ENCODE measurements at places on chromosomes 16 and 17.

GRCh38 chr16:68927018-68927417, 83.7 kb downstream of the TANGO6 start:
- DNase-seq = no peak

- DNase-seq = no peak
Observed at GRCh38 chr17:8976638-8977037, 11.1 kb upstream of the PIK3R5 start.

DNA sequence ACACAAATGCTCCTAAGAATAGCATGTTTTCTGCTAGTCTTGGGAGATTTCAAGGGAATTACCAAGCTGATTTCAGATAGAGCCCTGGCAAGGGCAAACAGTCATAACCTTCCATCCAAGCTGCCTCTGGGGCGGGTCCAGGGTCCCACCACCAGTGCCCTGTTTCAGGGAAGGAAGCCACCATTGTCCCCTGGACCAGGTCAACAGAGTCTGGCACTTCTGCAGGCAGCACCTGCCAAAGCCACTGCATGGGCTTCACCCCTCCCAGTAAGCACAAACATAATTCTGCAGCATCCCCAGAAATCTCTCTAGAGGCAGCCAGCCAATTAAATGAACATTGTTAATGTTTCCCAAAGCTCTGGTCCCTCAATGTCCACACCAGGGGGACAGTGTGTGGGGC, 143.0 kb downstream of the SALL1 start:
- DNase-seq = no peak

- no peak for DNase-seq
Observed at GRCh38 chr16:23848958-23849357, 13.2 kb downstream of the PRKCB start.

- peak; percentile 24 for DNase-seq
Observed at GRCh38 chr17:82647593-82648164, 565 bp downstream of the WDR45B start.

GRCh38 chr17:70888324-70888723, 719.0 kb downstream of the KCNJ2 start:
- no peak for DNase-seq

DNA sequence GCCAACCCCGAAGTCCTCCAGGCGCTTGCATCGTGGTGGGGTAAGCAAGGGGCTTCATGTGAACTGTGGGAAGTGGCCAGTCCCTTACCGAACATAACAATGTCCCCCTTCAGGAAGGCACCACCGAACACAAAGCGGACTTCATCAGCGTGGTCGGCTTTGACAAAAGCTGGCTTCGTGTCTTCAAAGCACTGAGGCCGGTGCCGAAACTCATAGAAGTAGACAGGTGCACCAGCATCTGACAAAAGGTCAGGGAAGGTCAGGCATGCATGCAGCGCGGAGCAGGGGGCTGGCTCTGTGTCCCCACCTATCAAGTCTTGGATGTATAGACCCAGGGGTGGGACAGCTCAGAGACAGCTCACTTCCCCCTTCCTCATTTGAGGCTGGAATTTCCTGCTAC, 16.6 kb upstream of the CES1 start:
- no peak for DNase-seq
